ENCODE measurements at places on chromosomes 5 and 9. TPM values are rescaled to one million over a fixed set of nuclear protein-coding genes. Genes with fewer than 3 reads are reported as not detected.

The NME5 gene
- total RNA-seq, result 22.4 TPM

The CTSV gene
- 0.46 TPM for total RNA-seq

The CD72 gene
- total RNA-seq, result 0.46 TPM

The TRIM7 gene
- total RNA-seq, result 1.6 TPM

The IFNK gene
- total RNA-seq, result not detected

The PCDHGA5 gene
- total RNA-seq, result 7.2 TPM

The TYRP1 gene
- total RNA-seq, result 1.6 TPM

The NANS gene
- 27.2 TPM for total RNA-seq
